ENCODE measurements at places on chromosomes 13 and 19. TPM values are rescaled to one million over a fixed set of nuclear protein-coding genes. Genes with fewer than 3 reads are reported as not detected.

DNA sequence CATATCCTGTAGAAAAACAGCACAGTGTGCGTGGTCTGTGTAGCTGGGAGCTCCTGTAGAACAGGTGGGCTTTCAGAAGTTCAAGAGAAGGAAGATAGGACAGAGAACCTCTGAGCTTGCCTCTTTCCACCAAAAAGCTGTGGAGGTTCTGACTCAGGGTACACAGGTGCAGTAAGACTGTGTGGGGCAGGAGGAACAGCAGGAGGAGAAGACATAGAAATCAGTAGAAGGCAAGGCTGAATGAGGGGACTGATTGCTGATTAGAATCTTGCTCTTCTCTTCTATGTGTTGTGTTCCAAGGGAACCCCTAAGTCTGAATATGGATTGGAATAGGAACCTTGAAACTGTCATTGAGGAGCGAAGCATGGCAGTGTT is 122.7 kb downstream of the AKAP11 start:
- H3K4me1 ChIP-seq = peaks cover 7% of the 10 kb centered on the region
- H3K36me3 ChIP-seq = no peaks in the 10 kb centered on the region
- DNase-seq = no peak
- no peak overlapping the region for H3K4me3 ChIP-seq
- H3K27me3 ChIP-seq = no peaks in the 10 kb centered on the region

DNA sequence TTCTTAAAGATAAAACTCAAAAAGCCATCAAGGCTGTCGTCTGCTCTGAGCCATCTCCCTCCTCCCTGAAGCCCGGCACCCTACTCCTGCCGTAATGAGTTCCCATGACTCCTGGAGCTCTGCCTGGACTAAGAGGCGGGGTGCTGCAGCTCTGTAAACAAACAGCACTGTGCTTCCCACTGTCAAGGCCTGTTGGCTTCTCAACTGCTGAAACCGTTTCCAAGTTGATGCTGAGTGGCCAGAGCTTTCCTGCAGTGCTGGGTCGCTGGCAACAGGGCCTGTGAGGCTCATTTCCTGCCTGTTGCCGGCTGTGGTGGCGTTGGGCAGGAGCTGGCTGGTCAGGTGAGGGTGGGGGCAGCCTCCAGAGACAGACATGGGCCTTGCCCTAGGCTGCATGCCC is 26.7 kb upstream of the ISYNA1 start:
- peaks cover 45% of the 10 kb centered on the region for H3K36me3 ChIP-seq
- no peak overlapping the region for H3K4me3 ChIP-seq
- no peaks in the 10 kb centered on the region for H3K27me3 ChIP-seq
- H3K4me1 ChIP-seq = peaks cover 37% of the 10 kb centered on the region
- peak; percentile 92 for DNase-seq

PRSS57 gene
- 0.04 TPM for total RNA-seq

KCTD15 gene
- total RNA-seq = 28.4 TPM

FARP1 gene
- 37.8 TPM for total RNA-seq

GRCh38 chr13:26254583-26255111 is 718 bp downstream of the CDK8 start:
- H3K4me1 ChIP-seq = peaks cover 2% of the 10 kb centered on the region
- H3K27me3 ChIP-seq = peaks cover 2% of the 10 kb centered on the region
- peak overlapping the region; percentile 95 for H3K27ac ChIP-seq
- peak; percentile 54 for DNase-seq

DNA sequence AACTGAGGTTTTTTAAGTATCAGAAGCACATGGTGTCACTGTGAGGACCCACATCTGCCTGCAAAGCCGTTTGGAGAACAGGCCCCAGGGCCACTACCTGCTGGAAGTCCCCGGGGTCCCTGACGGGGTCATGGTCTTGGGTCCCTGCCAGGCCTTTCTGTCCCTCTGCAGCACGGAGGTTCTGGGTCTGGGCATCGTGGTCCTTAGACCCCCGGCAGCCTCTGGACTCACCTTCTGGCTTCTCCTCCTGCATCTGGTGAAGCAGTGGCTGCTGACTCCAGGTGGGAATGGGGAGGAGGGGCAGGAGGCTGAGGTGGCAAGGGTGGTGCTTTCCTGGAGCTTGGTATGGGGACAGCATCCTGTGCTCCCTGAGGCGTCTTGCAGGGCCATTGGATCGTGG is 198.6 kb downstream of the TEX29 start:
- peaks cover 2% of the 10 kb centered on the region for H3K4me1 ChIP-seq
- no peak overlapping the region for H3K27ac ChIP-seq
- peaks cover 25% of the 10 kb centered on the region for H3K27me3 ChIP-seq
- H3K36me3 ChIP-seq = no peaks in the 10 kb centered on the region
- DNase-seq = no peak

CNOT3 gene
- total RNA-seq = 8.3 TPM

LRRC4B gene
- 5.7 TPM for total RNA-seq

GRCh38 chr13:54733639-54734038 is 1705.0 kb downstream of the OLFM4 start:
- no peak for DNase-seq
- H3K36me3 ChIP-seq = no peaks in the 10 kb centered on the region
- H3K27ac ChIP-seq = no peak overlapping the region
- H3K4me3 ChIP-seq = no peak overlapping the region
- no peaks in the 10 kb centered on the region for H3K27me3 ChIP-seq
- H3K4me1 ChIP-seq = no peaks in the 10 kb centered on the region

GRCh38 chr19:58569943-58570670 is 3.0 kb downstream of the MZF1 start:
- no peak overlapping the region for H3K27ac ChIP-seq
- H3K4me1 ChIP-seq = peaks cover 23% of the 10 kb centered on the region
- no peaks in the 10 kb centered on the region for H3K27me3 ChIP-seq
- DNase-seq = no peak
- H3K4me3 ChIP-seq = no peak overlapping the region

DNA sequence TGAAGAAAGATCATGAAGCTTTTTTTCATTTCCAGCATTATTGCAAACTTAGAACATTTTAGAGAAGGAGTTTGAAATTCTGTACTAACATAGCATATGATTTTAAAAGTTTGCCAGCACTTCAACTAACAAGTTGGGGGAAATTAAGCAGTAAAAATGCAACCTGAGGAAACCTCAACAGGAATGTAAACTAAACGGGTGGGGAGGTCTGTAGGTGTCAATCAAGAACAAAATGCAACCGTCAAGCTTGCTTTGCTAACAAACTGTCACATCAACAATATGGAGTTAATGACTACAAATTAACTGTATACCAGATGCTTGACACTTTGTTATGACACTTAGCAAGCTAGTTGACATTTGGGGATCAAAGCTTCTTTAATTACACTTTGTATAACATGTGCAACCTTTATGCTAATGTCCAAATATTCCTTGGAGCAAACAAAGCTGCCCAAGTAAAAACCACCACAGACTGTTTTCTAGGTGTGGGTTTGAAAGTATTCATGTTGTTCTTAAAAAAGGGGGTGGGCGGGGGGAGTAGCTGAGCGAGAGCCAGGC is 52.1 kb downstream of the DACH1 start:
- no peaks in the 10 kb centered on the region for H3K4me1 ChIP-seq
- no peak overlapping the region for H3K27ac ChIP-seq
- no peaks in the 10 kb centered on the region for H3K27me3 ChIP-seq
- no peak for DNase-seq
- H3K36me3 ChIP-seq = no peaks in the 10 kb centered on the region

DNA sequence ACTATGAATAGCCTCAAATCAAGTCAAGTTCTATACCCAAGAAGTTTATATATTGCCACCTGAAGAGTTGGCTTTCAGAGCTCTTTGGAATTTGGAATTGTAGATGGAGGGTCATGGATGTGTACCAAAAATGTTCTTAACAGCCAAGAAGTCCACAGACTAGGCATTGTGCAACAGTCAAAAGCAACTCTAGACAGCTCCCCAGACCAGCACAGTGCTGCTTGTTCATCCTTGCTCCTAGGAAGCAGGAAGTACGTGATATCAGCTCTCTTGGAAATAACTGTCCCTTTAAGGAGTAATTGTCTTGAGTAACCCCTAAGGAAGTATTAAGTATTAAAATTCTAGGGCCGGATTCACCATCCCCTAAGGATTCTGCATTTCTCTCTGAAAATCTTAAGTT is 30.7 kb upstream of the IL17D start:
- H3K4me3 ChIP-seq = no peak overlapping the region
- H3K27me3 ChIP-seq = no peaks in the 10 kb centered on the region
- no peaks in the 10 kb centered on the region for H3K4me1 ChIP-seq
- no peak overlapping the region for H3K27ac ChIP-seq
- peaks cover 12% of the 10 kb centered on the region for H3K36me3 ChIP-seq

DNA sequence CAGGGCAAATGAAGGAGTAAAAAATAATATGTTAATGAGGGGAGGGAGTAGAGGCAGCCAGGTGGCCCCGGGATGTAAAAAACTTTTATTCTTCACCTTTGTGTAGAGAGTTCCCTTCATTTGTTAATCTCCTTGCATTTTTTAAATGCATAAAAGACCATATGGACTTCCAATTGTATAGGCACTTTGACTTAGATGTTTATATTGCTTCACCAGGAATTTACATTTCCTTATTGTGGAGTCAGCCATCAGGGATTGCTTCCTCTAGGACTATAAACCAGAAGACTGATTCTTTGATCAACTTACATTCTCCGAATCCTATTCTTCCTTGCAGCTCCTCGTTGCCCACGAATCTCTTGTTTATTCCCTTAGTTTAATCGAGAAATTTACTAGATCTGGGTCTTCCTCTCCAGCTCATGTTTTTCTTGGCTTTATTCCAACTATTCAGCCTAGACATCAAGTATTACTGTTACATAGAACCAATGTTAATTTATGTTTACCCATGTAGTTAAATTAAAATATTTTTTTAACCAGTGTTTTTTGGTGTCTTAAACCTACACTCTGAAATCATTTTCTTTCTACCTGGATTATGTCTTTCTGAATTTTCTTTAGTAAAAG is 1187.0 kb upstream of the SLC10A2 start:
- peak; percentile 9 for DNase-seq
- no peaks in the 10 kb centered on the region for H3K4me1 ChIP-seq
- no peaks in the 10 kb centered on the region for H3K27me3 ChIP-seq

- H3K27ac ChIP-seq = peak within 1 kb of the TSS; percentile 97
- peaks cover 28% of the 10 kb centered on the region for H3K27me3 ChIP-seq
- H3K4me3 ChIP-seq = peak within 1 kb of the TSS; percentile 58
- H3K4me1 ChIP-seq = peaks cover 47% of the 10 kb centered on the region
- H3K36me3 ChIP-seq = peaks cover 19% of the 10 kb centered on the region
Measured at GRCh38 chr19:2255982-2256685, at the start of gene JSRP1. Gene JSRP1 (minus strand): TSS chr19:2256417. CDS start chr19:2255314, 1,103 bp downstream.

SPPL2B gene
- total RNA-seq = 20.8 TPM

GJA3 gene
- 2.7 TPM for total RNA-seq

ZNF575 gene
- total RNA-seq = 0.62 TPM

DNA sequence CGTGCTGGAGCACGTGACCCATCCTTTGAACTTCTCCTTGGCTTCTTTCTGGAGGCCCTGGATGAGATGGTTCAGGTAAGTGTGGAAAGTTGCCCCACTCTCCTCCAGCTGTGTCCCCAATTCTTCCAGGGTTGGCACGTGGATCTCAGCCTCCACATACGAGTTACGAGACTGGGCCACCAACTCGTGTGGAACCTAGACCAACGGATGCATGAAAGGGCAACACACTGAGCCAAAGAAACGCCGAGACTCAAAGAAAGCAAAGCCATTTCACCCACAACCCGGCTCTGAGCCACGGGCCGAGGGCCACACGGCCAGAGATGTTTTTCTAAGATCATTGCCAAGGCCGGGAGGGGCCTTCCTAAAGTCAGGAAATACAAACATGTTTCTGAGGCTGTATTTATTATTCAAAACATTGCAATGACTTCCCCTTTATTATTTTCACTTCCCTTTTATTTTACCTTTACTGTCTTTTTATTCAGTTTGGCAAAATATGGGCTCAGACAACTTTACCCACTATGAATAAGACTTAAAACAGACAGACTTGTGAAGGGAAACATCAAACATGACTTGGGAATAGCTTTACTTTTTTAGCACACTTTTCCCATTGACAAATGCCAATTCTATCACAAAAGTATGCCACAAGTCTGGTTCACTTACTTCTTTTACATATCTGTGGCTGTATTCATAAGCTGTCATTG is 94.6 kb downstream of the KL start:
- H3K36me3 ChIP-seq = peaks cover 88% of the 10 kb centered on the region
- no peak overlapping the region for H3K27ac ChIP-seq
- DNase-seq = peak; percentile 54
- no peak overlapping the region for H3K4me3 ChIP-seq

DNA sequence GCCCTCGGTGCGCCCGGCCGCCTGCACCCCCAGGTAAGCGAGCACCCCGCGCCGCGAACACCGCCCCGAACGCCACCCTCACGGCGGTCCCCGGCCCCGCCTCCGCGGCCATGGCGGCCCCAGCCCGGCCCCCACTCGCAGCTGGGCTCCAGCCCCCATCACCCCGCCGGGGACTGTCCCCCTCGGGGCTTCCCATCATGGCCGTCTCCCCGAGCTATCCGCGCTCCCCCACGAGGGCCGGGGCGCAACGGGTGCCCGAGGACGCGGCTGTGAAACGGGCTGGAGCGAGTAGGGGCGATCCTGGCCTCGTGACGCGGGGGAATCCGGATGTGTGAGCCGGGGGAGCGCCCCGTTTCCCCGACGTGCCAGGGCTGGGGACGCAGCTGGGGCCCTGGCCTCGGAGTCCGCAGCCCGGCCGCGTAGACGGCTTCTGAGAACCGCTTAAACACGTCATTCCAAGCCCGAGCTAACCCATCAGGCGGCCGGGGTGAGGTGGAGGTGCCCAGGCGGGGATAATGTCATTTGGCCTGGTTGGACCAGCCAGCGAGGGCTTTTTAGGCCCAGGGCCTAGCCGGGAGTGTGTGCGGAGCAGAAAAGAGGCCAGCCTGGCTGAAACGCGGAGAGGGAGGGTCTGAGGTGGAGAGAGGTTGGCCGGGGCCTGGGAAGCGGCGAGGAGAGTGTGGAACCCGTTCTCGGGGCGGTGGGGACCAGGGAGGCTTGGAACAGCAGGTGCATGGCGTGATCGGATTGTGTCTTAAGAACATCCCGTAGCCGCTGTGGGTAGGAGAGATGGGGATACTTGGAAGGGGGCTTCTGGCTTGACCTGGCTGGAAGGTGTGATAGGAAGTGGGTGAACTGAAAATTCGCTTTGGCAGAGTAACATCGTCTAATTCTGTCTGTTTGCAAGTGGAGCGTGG is 550 bp downstream of the CERS4 start:
- DNase-seq = peak; percentile 49
- H3K4me1 ChIP-seq = peaks cover 20% of the 10 kb centered on the region
- peak overlapping the region; percentile 55 for H3K27ac ChIP-seq
- peak overlapping the region; percentile 76 for H3K4me3 ChIP-seq
- peaks cover 9% of the 10 kb centered on the region for H3K36me3 ChIP-seq
- no peaks in the 10 kb centered on the region for H3K27me3 ChIP-seq

DNA sequence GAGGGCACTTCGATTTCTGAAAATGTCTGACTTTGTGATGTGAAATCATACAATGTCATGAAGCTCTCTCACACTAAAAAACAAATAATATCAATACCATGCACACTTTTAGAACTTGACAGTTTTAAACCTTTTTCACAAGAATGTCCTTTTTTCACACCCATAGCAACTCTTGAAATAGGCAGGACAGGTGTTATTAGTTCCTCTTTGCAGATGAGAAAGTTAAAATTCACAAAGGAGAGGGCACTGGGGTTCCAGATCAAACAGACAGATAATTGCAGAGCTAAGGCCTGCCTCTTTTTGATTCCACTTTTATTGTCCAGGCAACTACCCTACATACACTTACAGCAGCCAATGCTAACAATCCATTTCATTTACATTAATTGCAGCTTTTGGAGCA is 142.8 kb downstream of the KLF12 start:
- no peaks in the 10 kb centered on the region for H3K27me3 ChIP-seq
- DNase-seq = no peak
- no peaks in the 10 kb centered on the region for H3K36me3 ChIP-seq
- H3K27ac ChIP-seq = no peak overlapping the region
- H3K4me3 ChIP-seq = no peak overlapping the region

Data from muscle of leg (tissue), 16 donors.